ENCODE measurements at places on chromosomes 5 and 9. TPM values are rescaled to one million over a fixed set of nuclear protein-coding genes. Genes with fewer than 3 reads are reported as not detected.
A peak's percentile ranks its signal among the peaks of the same experiment; 100 is the strongest.

The CATSPER3 gene
- 0.31 TPM for total RNA-seq

- DNase-seq = no peak
Measured at GRCh38 chr9:38442473-38443096, 18.3 kb upstream of the IGFBPL1 start.

The BHMT2 gene
- 2.7 TPM for total RNA-seq

The DOCK8 gene
- 3.2 TPM for total RNA-seq

The COL5A1 gene
- 330 TPM for total RNA-seq

The KIF27 gene
- total RNA-seq = 6.3 TPM

DNA sequence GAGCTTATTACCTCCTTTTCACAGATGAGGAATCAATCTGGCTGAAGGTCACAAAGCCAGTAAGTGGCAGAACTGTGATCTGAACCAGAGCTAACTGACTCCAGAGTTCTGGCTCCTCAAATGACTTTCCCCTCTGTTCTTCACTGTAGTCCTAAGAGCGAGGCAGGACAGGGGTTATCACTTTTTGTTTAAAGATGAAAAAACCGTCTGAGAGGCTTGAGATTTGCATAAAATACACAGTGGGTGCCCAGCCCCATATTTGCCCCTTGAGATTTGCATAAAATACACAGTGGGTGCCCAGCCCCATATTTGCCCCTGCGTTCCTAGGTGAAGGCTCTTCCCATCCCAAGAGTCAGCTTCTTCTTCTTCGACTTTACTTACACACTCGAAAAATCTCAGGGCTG lies 667 bp downstream of the FBXO10 start:
- peak; percentile 36 for DNase-seq

The KLF4 gene
- total RNA-seq = 24.0 TPM

DNA sequence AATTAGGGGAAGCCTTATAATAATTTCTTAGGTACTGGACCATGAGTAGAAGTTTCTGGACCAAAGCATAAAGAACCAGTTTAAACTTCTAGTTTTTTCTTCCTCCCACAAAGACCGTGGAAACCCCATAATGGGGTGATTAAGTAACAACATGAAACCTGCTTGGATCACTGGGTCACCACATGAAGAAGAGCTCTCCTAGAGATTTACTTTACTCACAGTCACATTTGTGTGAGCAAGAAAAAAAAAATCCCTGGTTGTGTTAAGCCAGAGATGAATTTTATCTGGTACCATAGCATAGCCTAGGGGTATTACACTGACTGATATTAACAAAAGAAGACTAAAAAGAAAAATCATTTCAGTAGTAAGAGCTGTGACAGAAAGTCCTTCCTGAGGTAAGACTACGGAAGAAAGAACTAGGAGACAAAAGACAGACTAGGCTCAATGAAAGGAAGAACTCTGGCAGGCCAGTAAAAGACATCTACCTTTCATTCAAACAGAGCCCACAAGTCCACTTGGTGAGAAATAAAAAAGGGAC lies 15.2 kb downstream of the OTP start:
- DNase-seq = no peak

DNA sequence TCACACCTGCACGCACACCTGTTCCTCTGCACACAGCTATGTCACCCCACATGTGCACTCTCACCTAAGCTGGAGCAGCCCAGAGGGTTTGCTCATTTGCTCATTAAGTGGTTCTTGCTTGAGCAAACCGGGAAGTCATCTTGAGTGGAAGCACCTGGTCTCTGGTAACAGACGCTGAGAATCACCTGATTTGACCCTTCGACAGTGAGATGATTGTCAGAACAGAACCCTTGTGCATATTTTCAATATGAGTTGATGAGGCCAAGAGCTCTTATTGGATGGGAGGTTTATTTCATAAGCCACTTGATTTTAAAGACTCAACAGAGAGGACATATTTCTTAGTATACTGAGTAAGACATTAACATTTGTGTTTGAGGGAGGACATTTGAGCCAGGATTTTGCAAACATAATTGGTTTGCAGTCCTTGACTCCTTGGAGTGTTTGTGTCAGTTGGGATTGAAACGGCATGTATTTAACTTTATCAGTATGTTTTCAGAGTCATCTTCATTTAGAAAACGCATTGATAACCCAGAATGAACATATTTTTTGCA lies 22.1 kb upstream of the LPCAT1 start:
- peak; percentile 8 for DNase-seq

DNA sequence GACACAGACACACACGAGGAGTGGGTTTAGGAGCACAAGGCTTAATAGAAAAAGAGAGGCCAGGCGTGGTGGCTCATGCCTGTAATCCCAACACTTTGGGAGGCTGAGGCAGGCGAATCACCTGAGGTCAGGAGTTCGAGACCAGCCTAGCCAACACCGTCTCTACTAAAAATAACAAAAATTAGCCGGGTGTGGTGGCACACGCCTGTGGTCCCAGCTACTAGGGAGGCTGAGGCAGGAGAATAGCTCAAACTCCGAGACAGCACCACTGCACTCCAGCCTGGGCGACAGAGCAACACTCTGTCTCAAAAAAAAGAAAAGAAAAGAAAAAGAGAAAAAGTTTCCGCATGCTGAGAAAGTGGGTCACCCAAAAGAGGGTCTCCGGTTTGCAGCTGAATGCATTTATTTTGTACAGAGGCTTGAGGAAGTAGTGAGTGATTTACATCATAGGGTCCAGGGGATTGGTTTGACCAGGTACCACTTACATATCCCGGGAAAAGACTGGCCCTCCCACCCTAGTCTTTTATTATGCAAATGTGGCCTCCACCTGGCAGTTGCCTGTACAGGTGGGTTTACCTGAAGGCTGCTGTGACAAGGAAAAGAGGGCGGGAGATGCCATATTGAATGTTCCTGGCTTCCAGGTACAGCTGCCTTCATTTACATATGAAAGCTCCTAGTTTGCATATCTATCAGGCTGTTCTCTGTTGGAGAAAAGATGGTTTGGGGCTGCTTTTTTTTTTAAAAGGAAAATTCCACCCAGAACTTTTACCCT lies 366.2 kb upstream of the GRAMD2B start:
- DNase-seq = no peak

The ZNF658 gene
- 9.2 TPM for total RNA-seq

DNA sequence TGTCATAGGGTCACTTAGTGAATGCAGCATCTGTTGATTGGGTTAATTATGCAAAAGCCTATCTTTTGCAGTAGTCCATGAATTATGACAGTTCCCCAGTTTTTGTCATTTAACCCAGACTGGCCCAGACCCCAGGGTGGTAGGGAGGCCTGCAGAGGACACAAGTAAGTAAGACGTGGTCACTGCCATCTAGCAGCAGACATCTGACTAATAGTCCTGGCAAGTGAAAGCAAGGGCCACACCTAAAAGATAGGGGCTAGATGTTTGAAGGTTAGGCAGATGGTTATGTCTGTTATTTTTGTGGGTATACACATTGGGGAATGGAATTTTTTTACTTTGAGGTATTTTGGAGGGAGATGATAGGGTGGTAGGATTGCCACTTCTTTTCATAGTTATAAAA lies 48.0 kb downstream of the RAB14 start:
- DNase-seq = no peak

- peak; percentile 35 for DNase-seq
Measured at GRCh38 chr9:95880021-95880690, 4.7 kb downstream of the ERCC6L2 start.

DNA sequence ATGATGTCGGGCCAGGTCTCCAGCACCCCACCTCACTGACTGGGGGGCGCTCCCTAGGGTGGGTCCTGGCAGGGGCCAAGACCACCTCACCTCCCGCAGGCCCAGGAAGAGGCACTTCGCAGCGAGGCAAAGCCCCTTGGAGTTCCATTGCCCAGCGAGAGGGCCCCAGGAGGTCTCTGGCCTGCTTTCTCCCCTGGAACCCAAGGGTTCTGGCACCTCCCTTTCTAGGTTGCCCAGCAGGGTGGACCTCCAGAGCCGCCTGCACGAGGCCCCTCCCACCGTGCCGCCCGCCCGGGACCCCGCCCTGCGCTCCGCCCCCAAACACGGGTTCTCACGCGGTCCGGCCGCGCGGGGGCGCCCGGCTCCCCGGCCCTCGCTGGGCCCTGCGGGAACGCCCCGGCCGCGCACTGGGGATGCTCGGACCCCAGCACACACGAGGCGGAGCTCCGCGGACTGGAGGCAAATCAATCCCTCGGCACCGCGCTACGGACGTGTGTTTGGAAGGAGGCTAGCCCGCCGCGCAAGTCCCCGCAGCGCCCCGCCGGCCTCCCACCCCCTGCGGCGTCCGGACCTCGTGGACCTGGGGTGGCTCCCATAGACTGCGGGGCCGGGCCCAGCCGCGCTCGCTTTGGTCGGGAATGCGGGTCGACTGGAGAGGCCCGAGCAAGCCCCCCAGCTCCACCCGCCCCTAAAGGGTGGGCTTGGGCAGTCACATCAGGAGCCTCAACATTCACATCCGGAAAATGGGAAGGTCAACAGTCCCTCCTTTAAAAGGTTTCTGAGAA lies 99.5 kb upstream of the LMX1B start:
- peak; percentile 61 for DNase-seq

- peak; percentile 85 for DNase-seq
Measured at GRCh38 chr9:114225561-114226212, 70.3 kb downstream of the COL27A1 start.

The SPINK5 gene
- 0.27 TPM for total RNA-seq

DNA sequence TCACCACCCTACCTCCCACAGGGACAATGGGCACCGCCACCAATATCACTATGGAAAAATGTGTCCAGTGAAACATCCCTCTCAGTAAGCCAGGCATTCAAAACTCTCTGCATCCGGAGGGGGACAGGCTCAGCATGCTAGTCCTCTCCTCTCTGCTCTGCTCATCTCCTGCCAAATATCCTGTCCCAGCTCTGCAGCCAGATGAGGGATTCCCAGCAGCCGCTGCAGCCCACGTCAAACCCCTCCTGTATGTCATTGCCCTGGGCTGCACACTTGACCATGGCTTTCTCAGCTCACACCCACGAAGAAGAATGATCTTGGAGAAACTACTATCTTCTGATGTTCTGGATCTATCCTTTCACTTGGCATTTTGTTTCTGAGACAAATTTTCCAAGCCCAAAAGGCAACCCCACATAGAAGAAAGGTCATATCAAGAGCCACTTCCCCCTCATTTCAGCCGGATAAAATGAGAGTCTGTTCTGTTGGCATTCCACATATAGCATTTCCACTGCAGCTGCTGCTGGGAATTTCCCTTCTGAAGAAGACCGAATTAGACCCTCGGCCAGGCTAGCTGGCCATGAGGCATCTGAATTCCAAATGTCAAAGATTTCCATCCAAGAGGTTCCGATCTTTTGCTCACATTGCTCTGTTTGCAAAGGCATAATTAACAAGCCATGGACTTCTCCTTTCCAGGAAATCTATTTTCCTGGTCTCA lies 338.0 kb downstream of the ACTL7B start:
- DNase-seq = peak; percentile 81

Data from muscle of leg (tissue), 16 donors.